Astrocyte (in vitro differentiated cells and primary cell): ENCODE measurements at places on chromosomes 6 and 20. TPM values are rescaled to one million over a fixed set of nuclear protein-coding genes. Genes with fewer than 3 reads are reported as not detected.

Gene PRPF6
- 52.3 and 52.6 TPM in 2 replicates for total RNA-seq

Gene SLC16A10
- 0.18 and 0.48 TPM in 2 replicates for total RNA-seq

Gene CLIC5
- total RNA-seq: 0.14 and 0.32 TPM in 2 replicates

Gene CBLN4
- total RNA-seq: not detected in 2 replicates

Gene AKAP12
- total RNA-seq: 76.1 and 115 TPM in 2 replicates

GRCh38 chr20:3307078-3307477 lies 68.1 kb upstream of the SLC4A11 start:
- H3K27ac ChIP-seq: no peak overlapping the region
- no peaks in the 10 kb centered on the region for H3K4me1 ChIP-seq
- no peak for DNase-seq
- peaks cover 37% of the 10 kb centered on the region for H3K36me3 ChIP-seq
- H3K27me3 ChIP-seq: no peaks in the 10 kb centered on the region
- no peak overlapping the region for H3K4me3 ChIP-seq

- no peaks in the 10 kb centered on the region for H3K36me3 ChIP-seq
- DNase-seq: peak; percentile 21
Measured at GRCh38 chr6:144809120-144809519, 524.0 kb downstream of the UTRN start.

GRCh38 chr20:8156235-8157079 lies 24.4 kb downstream of the PLCB1 start:
- H3K4me3 ChIP-seq: no peak overlapping the region
- H3K27me3 ChIP-seq: no peaks in the 10 kb centered on the region
- no peaks in the 10 kb centered on the region for H3K36me3 ChIP-seq
- peak overlapping the region; percentile 10 for H3K27ac ChIP-seq

DNA sequence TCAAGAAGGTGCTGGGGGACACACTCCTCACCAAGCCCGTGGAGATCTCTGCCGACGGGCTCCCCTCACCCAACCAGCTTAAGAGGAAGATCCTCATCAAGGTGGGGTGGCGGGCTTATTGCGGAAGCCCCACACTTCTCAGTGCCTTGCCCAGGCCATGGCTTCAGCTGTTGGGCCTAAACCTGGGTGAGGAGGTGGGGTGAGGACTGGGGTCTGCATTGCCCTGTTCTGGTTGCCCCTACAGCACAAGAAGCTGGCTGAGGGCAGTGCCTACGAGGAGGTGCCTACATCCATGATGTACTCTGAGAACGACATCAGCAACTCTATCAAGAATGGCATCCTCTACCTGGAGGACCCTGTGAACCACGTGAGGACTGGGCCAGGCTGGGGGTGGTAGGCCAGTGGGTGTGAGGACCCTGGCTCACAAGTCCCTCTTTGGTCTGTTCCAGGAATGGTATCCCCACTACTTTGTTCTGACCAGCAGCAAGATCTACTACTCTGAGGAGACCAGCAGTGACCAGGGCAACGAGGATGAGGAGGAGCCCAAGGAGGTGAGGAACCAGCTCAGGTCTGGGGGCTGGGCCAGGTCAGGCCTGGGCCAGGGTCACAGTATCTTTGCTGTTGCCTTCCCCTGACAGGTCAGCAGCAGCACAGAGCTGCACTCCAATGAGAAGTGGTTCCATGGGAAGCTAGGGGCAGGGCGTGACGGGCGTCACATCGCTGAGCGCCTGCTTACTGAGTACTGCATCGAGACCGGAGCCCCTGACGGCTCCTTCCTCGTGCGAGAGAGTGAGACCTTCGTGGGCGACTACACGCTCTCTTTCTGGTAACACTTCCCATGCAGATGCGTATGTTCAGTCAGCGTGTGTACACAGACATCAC lies 27.9 kb downstream of the PLCG1 start:
- no peaks in the 10 kb centered on the region for H3K27me3 ChIP-seq
- no peak overlapping the region for H3K4me3 ChIP-seq
- no peak for DNase-seq
- peaks cover 45% of the 10 kb centered on the region for H3K36me3 ChIP-seq
- H3K4me1 ChIP-seq: peaks cover 6% of the 10 kb centered on the region

GRCh38 chr20:32070690-32071213 lies 18.7 kb downstream of the HCK start:
- no peak overlapping the region for H3K4me3 ChIP-seq
- peaks cover 18% of the 10 kb centered on the region for H3K27me3 ChIP-seq
- no peak for DNase-seq

GRCh38 chr6:37520926-37521325 lies 21.2 kb upstream of the CCDC167 start:
- H3K27ac ChIP-seq: no peak overlapping the region
- no peak overlapping the region for H3K4me3 ChIP-seq
- no peaks in the 10 kb centered on the region for H3K27me3 ChIP-seq
- H3K36me3 ChIP-seq: no peaks in the 10 kb centered on the region
- H3K4me1 ChIP-seq: peaks cover 18% of the 10 kb centered on the region

DNA sequence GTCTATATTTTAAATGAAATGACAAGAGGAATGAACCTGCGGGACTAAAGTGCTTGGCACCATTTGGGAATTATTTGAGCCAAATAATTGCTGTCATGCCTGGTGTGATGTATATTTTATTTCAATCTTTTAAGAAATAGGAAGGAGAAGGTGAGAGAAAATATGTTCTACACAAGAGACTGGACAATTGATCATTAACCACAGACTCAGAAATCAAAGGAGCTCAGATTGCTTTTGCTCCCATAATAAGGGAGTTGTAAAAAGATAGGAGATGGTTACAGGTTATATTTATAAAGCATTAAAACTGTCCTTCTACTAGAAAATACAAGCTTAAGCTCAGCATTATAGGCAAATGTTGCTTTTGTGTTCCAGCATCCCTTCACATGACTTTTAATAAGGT lies 515.2 kb upstream of the SULF2 start:
- DNase-seq: no peak
- H3K27ac ChIP-seq: no peak overlapping the region
- H3K36me3 ChIP-seq: no peaks in the 10 kb centered on the region
- peaks cover 7% of the 10 kb centered on the region for H3K27me3 ChIP-seq
- no peak overlapping the region for H3K4me3 ChIP-seq

GRCh38 chr6:136069119-136069518 lies 181.0 kb downstream of the MTFR2 start:
- H3K36me3 ChIP-seq: no peaks in the 10 kb centered on the region
- peak; percentile 63 for DNase-seq
- no peak overlapping the region for H3K4me3 ChIP-seq

DNA sequence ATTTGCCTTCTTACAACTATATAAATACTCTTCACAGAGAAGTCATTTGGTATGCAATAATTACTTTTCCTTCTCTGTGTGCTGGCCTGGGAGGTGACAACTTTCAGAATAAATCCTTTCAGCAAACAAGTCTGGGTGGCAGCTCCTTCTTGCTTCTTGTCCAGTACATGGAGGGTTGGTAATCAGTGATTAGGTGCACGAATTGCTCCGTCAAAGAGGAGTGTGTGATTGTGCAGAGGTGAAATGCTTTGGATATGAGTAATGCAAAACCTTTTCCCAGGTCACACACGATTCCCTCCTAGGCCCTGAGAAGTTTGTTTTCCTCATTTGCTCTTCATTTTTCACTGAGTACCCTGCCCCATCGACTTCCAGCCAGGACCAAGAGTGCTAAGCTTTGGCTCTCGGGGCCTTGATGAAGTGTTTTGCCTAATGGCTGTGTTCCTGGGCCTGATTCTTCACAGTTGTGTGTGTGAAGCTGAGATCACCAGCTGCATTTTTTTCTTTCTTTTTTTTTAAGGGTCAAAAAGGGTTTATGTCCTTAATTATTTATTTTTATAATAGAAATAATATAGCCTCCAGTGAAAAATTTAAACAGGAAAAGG lies 216.5 kb downstream of the ZMYND8 start:
- H3K36me3 ChIP-seq: no peaks in the 10 kb centered on the region
- peaks cover 15% of the 10 kb centered on the region for H3K4me1 ChIP-seq
- no peak overlapping the region for H3K27ac ChIP-seq
- DNase-seq: no peak
- H3K27me3 ChIP-seq: peaks cover 3% of the 10 kb centered on the region

DNA sequence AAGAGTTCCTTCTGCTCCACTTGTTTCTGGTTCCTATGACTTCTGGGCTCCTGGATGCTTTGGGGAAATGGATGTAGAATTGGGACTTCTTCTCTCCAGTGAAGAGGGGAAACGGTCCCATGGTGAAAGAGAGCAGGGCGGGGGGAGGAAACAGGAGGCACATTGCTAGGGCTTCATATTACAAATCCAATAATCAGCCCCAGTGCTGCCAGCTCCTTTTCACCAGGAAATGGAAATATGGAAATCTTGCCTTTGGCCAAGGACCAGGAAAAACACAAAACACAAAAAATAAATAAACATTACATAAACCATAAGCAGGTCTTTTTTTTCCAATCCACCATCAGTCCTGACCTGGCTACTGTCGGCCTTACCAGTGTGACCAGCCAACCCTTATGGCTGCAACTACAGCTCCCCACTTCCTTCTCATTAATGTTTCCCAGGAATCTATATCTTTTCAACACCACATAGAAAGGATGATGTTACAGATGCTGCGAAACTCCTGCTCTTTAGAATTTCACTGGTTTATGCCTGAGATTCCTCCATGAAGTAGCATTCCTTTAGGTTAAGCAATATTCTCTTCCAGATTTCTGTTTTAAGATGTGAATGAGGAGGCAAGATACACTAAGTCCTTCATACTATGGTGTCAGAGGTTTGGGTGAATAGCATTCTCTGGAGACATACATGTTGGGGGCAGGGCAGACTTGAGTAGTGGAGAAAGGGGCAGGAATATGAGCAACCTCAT lies 2.0 kb downstream of the PI3 start:
- no peak overlapping the region for H3K27ac ChIP-seq
- H3K36me3 ChIP-seq: no peaks in the 10 kb centered on the region
- no peaks in the 10 kb centered on the region for H3K4me1 ChIP-seq
- H3K4me3 ChIP-seq: no peak overlapping the region

DNA sequence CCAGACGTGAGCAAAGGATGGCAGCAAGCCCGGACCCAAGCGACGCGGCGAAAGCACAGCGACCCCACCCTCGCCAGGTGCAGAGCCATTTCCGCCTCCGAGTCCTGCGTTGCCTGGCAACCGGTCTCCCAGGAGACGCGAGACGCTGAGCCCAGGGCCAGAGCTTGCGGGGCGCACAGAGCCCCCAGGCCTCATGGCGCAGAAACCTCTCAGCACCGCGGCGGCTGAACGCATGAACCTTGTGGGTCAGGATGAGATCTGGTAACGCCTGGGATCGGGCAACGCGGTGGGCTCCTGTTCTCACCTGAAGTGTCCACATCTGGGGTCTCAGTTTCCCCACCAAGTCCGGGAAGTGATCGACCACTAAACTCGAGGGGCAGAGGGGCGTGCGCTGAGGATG lies 77.7 kb downstream of the ANKRD60 start:
- H3K27ac ChIP-seq: no peak overlapping the region
- H3K36me3 ChIP-seq: no peaks in the 10 kb centered on the region
- H3K27me3 ChIP-seq: peaks cover 38% of the 10 kb centered on the region
- no peak for DNase-seq

- peaks cover 8% of the 10 kb centered on the region for H3K27me3 ChIP-seq
- H3K4me3 ChIP-seq: no peak overlapping the region
- H3K36me3 ChIP-seq: no peaks in the 10 kb centered on the region
- peaks cover 5% of the 10 kb centered on the region for H3K4me1 ChIP-seq
Measured at GRCh38 chr20:48463916-48464315, 363.9 kb downstream of the PREX1 start.

DNA sequence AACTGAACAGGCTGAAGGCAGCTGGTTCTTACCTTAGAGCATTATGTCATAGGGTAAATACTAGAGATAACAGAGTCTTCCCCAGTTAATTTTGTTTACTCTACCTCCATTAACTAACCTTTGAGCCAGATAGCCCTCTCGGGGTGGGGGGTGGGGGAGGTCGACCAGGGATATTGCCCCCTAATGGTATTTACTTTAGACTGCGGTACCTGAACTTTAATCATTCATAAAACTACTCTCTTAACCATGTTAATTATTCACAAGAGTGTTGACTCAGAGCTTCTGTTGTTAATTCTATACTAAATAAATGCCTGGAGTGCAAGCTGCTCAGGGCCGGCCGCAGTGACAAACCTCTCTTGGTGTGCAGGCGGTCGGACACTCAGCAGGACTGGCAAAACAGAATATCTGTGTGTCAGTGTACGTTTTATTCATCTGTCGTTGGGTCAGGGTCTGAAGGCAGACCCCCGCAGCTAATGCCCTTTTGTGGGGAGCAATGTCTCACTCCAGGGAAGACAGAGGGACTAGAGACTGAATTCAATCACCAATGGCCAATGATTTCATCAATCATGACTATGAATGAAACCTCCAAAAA lies 152.4 kb upstream of the COL21A1 start:
- DNase-seq: no peak
- peaks cover 4% of the 10 kb centered on the region for H3K4me1 ChIP-seq
- no peaks in the 10 kb centered on the region for H3K36me3 ChIP-seq
- no peaks in the 10 kb centered on the region for H3K27me3 ChIP-seq
- no peak overlapping the region for H3K27ac ChIP-seq

DNA sequence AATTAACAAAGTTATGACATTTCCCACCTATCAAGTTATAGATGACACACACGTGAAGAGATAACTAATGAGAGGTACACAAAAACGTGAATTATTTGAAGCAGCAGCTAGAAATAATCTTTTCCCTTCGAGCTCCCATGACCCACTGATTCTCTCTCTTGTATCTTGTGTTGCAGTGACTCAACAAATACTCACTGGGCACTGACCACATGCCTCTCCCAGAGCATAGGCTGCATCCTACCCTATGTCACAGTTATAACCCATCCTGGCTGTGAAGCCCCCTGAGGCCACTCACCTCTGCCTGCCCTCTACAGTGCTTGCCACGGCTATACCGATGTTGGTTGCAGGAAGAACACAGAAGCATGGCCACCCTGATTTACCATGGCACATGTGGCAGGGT lies 91.8 kb downstream of the INSM1 start:
- no peak for DNase-seq
- H3K4me1 ChIP-seq: peaks cover 20% of the 10 kb centered on the region
- H3K27ac ChIP-seq: no peak overlapping the region
- no peak overlapping the region for H3K4me3 ChIP-seq

DNA sequence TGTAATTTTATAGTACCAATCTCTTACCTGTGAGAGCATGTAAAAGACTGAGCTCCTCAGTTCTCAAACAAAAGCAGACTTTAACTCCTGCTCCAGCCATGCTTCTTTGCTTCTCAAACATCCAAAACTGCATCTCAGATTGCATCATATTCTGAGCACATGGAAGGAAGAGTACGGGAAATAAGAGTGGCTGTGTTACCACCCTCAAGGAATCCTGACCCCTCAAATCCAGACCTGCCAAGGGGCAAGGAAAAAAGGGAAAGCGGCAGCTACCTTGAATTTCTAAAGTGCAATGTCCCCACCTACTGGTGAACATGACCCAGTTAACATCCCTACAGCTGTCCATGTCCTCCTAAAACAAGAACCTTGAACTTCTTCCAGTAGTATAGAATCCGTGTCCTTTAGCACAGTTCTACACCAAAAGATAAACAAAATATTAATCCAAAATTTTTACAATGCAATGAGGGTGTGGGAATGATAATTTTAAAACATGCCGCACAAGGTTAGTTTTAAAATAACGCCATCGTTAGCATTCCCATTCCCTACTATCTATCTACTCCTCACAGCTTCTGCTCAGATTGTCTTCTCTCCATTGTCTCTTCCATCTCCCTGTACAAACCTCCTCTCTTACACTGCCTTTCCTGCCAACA lies 34.1 kb upstream of the HLA-DQB1 start:
- no peaks in the 10 kb centered on the region for H3K36me3 ChIP-seq
- peaks cover 7% of the 10 kb centered on the region for H3K27me3 ChIP-seq
- H3K4me3 ChIP-seq: no peak overlapping the region
- DNase-seq: peak; percentile 25
- H3K4me1 ChIP-seq: no peaks in the 10 kb centered on the region
